ENCODE measurements at places on chromosomes 3 and 15. TPM values are rescaled to one million over a fixed set of nuclear protein-coding genes. Genes with fewer than 3 reads are reported as not detected.
A peak's percentile ranks its signal among the peaks of the same experiment; 100 is the strongest.

DNA sequence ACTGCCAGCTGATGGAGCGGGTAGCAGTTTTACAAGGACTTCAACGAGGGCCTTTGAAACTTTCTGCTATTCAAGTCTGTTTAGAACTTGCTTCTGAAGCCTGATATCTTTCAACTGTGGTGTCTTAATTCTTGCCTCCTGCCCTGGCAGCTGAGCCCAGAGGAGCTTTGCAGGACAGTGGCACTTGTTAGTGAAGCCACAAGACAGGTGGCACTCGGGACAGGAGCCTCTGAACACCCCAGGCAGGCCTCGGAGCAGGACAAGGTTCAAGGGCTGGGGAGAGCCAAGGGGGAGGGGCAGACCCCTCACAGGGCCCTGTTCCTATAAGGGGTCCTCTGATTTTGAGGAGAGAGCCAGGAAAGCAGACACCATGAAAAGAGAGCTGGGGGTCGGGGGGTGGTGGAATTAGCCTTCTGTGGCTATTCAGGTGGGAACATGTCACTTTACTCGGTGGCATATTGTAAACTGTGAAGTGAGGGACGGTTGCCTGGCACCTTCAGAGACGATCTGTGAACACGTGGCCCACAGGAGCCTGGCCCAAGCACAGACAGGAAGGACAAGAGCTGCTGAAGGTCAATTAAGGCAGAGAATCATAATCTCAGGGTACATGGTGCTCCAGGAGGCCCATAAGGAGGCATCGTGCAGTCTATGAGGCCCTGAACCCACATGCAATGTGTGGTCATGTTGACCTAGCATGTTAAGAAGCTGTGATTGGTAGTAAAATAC lies 30.1 kb upstream of the KY start:
- no peak overlapping the region for H3K27ac ChIP-seq
- no peaks in the 10 kb centered on the region for H3K4me1 ChIP-seq
- no peaks in the 10 kb centered on the region for H3K36me3 ChIP-seq
- H3K4me3 ChIP-seq: no peak overlapping the region

GRCh38 chr3:155352900-155353490 lies 59.5 kb upstream of the STRIT1 start:
- DNase-seq: no peak
- no peaks in the 10 kb centered on the region for H3K27me3 ChIP-seq
- H3K36me3 ChIP-seq: no peaks in the 10 kb centered on the region

- no peaks in the 10 kb centered on the region for H3K4me1 ChIP-seq
- H3K36me3 ChIP-seq: no peaks in the 10 kb centered on the region
- H3K27ac ChIP-seq: no peak overlapping the region
- DNase-seq: no peak
- H3K27me3 ChIP-seq: no peaks in the 10 kb centered on the region
- no peak overlapping the region for H3K4me3 ChIP-seq
These were observed 111.2 kb downstream of the ETFA start for GRCh38 chr15:76200083-76200465.

DNA sequence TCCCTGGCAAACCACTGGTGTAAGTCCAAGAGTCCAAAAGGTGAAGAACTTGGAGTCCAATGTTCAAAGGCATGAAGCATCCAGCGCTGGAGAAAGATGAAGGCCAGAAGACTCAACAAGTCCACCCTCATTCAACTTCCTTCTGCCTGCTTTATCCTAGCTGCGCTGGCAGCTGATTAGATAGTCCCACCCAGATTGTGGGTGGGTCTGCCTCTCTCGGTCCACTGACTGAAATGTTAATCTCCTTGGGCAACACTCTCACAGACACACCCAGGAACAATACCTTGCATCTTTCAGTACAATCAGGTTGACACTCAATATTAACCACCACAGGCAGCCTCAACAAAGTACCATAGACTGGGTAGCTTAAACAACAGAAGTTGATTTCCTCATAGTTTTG lies 245.9 kb upstream of the IGF1R start:
- no peak for DNase-seq
- no peaks in the 10 kb centered on the region for H3K36me3 ChIP-seq
- H3K4me1 ChIP-seq: no peaks in the 10 kb centered on the region
- H3K4me3 ChIP-seq: no peak overlapping the region
- H3K27me3 ChIP-seq: no peaks in the 10 kb centered on the region

DNA sequence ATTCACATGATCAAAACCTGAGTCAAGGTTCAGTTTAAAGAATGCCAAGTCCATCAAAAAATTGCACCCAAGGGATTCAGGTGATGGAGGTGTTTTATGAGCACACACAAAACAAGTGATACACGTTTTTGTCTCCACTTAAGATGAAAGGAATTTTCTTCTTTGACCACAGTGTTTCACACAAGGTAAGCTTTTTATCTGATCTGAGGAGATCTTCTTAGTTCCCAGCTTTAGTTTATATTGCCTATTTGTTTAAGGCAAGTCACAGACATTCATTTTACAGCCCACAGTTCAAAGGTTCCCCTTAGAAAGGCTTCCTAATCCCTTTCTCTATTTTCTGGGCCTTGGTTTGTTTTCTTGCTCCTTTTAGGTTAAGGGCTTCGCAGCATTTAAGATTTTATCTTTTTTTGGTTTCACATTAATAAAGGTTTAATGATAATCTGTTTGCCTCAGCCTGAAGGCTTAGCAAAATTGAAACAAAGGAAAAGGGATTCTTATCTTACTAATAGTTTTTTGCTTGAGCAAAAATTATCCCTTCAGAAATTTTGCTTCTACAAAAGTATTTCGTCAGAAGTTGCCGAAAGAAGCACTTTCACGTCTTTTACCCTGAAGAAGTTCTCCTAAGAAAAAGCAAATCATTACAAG lies 420.5 kb upstream of the NAALADL2 start:
- H3K27me3 ChIP-seq: no peaks in the 10 kb centered on the region
- no peaks in the 10 kb centered on the region for H3K36me3 ChIP-seq
- no peak overlapping the region for H3K4me3 ChIP-seq
- no peaks in the 10 kb centered on the region for H3K4me1 ChIP-seq
- DNase-seq: no peak

GRCh38 chr15:94503293-94503692 lies 271.9 kb downstream of the MCTP2 start:
- no peaks in the 10 kb centered on the region for H3K36me3 ChIP-seq
- DNase-seq: no peak
- H3K27me3 ChIP-seq: peaks cover 11% of the 10 kb centered on the region
- H3K4me1 ChIP-seq: no peaks in the 10 kb centered on the region
- H3K27ac ChIP-seq: no peak overlapping the region

DNA sequence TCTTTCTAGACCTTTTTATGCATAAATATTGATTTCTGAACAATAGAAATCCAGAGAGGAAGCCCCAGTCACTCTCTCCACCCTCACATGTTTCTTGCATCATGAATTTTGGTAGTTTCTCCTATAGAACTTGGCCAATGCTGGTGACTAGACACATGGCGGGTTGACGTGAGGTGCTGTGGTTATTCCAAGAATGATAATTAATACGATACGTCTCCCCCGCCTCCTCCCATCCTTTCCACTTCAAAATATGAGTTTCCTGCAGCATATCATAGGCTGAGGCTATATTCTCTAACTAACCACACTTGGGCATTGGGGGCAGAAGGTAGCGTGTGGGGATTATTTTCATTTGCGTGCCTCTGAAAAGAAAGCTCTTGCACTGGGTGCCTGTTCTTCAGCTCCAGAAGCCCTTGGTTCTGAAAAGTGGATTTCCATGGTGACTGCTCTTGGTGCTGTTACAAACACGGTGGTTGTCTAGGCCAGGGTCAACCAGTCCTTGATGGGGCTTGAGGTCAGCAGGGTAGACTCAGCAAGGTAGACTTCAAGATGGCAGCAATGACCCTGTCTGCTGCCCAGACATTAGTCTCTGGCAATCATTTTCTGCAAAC lies 5.3 kb downstream of the TNFSF10 start:
- peaks cover 6% of the 10 kb centered on the region for H3K36me3 ChIP-seq
- peak overlapping the region; percentile 7 for H3K4me3 ChIP-seq
- H3K27me3 ChIP-seq: no peaks in the 10 kb centered on the region
- DNase-seq: no peak
- H3K27ac ChIP-seq: no peak overlapping the region
- H3K4me1 ChIP-seq: peaks cover 72% of the 10 kb centered on the region

DNA sequence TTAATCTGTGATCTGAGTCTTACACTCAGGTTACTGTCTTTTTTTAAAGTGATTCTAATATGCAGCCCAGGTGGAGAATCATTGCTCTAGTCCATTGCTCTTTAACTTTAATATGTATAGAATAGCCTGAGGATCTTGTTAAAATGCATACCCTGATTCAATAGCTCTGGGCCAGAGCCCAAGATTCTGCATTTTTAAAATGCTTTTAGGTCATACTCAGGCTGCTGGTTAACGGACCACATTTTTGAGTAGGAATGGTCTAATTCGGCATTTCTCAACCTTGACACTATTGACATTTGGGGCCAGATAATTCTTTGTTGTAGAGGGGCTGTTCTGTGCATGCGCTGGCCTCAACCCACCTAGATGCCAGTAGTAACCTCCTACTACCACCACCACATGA lies 20.9 kb upstream of the FSTL1 start:
- H3K27ac ChIP-seq: no peak overlapping the region
- no peaks in the 10 kb centered on the region for H3K27me3 ChIP-seq
- H3K4me3 ChIP-seq: no peak overlapping the region
- no peak for DNase-seq
- no peaks in the 10 kb centered on the region for H3K36me3 ChIP-seq

Gene MAGI1
- 0.15 TPM for total RNA-seq

Gene SSR3
- total RNA-seq: 171 TPM

Gene HCN4
- total RNA-seq: 0.02 TPM

Gene DTWD1
- 25.1 TPM for total RNA-seq

Gene TIGIT
- 185 TPM for total RNA-seq

Gene CFAP91
- total RNA-seq: 0.77 TPM

Gene GP9
- total RNA-seq: not detected

Measured in CD8-positive, alpha-beta memory T cell (primary cell).